Activated CD4-positive, alpha-beta memory T cell treated with anti-CD3 and anti-CD28 coated beads for 36 hours (primary cell): ENCODE measurements at places on chromosomes 11 and 22. TPM values are rescaled to one million over a fixed set of nuclear protein-coding genes. Genes with fewer than 3 reads are reported as not detected.
A peak's percentile ranks its signal among the peaks of the same experiment; 100 is the strongest.

The C11orf87 gene
- not detected for total RNA-seq

The DEPDC7 gene
- 0.90 TPM for total RNA-seq

The CHCHD10 gene
- total RNA-seq = 144 TPM

The MMP27 gene
- total RNA-seq = not detected

The MED17 gene
- 34.7 TPM for total RNA-seq

The NELL1 gene
- not detected for total RNA-seq

The ACER3 gene
- 10.5 TPM for total RNA-seq

DNA sequence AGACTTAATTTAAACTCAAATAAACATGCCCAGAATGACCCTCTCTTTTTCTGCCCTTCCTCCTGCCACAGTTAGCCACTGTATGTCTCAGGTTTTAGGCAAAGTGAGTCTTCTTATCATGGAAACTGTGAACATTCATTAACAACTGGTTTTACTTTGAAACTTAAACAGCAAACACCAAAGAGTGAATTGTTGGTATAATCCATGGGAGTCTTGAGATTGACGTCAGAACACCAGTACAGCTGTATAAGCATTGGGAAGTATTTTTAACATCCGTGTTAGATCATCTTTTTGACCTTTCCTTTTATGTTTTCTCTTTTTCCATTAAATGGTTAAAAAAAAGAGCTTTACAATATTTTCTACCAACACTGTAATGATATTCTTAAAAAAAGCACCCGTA lies 38.9 kb downstream of the ARHGEF12 start:
- no peaks in the 10 kb centered on the region for H3K4me1 ChIP-seq
- H3K4me3 ChIP-seq = no peak overlapping the region
- H3K36me3 ChIP-seq = peaks cover 4% of the 10 kb centered on the region
- H3K27me3 ChIP-seq = peaks cover 7% of the 10 kb centered on the region
- H3K27ac ChIP-seq = no peak overlapping the region
- DNase-seq = no peak

GRCh38 chr11:69166218-69167115 lies 10.7 kb downstream of the SMIM38 start:
- peak overlapping the region; percentile 29 for H3K27ac ChIP-seq
- H3K4me3 ChIP-seq = peak overlapping the region; percentile 16
- DNase-seq = peak; percentile 75
- peaks cover 10% of the 10 kb centered on the region for H3K4me1 ChIP-seq
- H3K36me3 ChIP-seq = no peaks in the 10 kb centered on the region

DNA sequence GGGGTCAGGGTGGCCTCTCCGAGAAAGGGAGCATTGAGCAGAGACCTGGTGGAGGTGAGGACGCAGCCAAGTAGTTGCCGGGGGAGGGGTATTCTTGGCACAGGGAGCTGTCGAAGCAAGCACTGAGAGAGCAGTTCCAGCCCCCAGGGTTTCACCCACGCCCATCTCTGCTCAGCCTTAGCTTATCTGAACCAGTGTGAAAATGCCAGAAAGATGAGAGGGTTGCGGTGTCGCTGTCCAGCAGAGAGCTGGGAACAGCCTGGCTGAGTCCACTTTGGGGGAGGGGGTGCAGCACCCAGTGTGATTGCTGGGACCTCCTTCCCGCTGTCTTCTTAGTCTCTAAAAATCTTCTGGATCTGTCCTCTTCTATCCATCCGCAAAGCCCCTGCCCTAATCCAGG lies 123.3 kb upstream of the TBCEL start:
- H3K27ac ChIP-seq = no peak overlapping the region
- no peak overlapping the region for H3K4me3 ChIP-seq
- H3K36me3 ChIP-seq = no peaks in the 10 kb centered on the region
- peaks cover 2% of the 10 kb centered on the region for H3K27me3 ChIP-seq

DNA sequence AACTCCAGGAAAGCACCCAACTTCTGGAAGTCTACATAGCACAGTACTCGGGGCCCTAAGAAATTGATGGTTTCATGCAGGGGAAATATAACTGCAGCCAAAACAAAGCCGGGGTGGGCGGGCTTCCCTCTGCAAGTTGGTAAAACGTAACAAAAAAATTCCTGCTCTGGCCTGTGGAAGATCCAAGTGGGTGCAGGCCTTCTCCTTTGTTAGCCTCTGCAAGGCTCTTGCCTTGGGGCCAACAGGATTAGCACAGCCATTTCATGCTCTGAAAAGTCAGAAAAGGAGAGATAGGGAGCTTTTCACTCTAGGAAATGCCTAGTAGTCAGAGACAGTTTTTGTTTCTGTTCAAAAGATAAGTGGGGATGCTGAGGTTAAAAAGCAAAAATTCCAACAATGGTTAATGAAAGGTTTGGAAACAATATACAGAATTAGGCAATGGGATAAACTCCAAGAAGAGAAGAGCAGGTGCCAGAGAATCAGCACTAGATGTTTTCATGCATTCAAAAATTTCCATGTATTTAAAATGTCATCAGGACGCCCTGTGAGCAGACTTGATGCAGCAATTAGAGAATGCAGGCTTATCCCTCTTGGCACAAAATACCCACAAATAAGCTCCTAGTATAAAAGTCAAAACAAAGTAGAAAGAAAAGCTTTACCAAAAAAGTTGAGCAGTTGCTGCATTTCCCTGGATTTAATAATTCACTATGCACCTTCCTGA lies 72.3 kb upstream of the CHRM4 start:
- no peaks in the 10 kb centered on the region for H3K27me3 ChIP-seq
- no peak overlapping the region for H3K27ac ChIP-seq
- H3K4me3 ChIP-seq = no peak overlapping the region
- no peak for DNase-seq

DNA sequence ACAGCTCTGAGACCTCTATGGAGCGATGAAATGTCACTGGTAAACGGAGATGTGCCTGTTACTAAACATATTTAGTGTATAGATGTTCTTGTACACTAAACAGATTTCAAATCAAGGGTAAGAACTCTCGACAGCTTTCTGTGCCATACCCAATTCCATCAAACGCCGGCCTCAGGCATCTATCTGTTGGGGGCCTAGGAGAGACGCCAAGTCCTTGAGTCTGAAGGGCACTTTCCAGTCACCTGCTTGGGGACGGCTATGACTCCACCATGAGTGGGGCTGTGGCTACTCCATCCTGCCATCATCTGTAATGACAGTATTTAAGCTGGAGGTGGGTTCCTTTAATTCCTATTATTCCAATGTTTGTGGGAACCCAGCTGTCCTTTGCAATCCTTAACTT lies 87.8 kb downstream of the SHANK2 start:
- no peaks in the 10 kb centered on the region for H3K4me1 ChIP-seq
- H3K27me3 ChIP-seq = no peaks in the 10 kb centered on the region
- DNase-seq = no peak
- H3K27ac ChIP-seq = no peak overlapping the region
- no peak overlapping the region for H3K4me3 ChIP-seq
- H3K36me3 ChIP-seq = no peaks in the 10 kb centered on the region

DNA sequence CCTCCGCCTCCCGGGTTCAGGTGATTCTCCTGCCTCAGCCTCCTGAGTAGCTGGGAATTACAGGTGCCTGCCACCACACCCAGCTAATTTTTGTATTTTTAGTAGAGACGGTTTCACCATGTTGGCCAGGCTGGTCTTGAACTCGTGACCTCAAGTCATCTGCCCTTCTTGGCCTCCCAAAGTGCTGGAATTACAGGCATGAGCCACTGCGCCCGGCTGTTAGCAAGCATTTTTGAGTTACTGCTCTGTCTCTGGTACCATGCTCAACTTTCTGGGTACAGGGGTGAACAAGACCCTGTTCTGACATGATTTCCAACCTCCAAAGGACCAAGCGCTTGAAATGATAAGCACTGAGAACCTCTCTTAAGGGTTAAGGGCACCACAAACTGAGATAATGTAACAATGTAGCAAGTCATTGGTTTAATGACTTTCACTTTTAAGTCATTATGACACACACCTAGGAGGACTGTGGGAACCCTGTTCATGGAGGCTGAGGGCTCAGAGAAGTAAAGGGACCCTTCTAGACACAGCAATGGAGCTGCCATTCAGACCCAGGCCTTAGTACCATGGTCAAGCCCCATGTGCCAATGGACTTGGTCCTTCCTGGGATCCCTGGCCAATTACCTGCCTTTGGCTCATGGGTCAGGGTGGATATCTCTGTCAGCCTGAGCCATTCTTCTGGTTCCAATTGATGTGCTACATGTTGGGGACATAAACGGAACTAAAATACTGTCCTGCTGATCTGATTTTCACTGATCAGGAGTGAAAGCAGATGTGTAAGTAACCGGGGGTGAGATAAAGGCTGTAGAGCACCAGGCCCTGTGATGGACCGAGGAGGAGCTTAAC lies 11.6 kb downstream of the SLC3A2 start:
- H3K36me3 ChIP-seq = peaks cover 25% of the 10 kb centered on the region
- DNase-seq = no peak
- H3K27ac ChIP-seq = no peak overlapping the region
- H3K4me3 ChIP-seq = no peak overlapping the region
- H3K4me1 ChIP-seq = peaks cover 2% of the 10 kb centered on the region

DNA sequence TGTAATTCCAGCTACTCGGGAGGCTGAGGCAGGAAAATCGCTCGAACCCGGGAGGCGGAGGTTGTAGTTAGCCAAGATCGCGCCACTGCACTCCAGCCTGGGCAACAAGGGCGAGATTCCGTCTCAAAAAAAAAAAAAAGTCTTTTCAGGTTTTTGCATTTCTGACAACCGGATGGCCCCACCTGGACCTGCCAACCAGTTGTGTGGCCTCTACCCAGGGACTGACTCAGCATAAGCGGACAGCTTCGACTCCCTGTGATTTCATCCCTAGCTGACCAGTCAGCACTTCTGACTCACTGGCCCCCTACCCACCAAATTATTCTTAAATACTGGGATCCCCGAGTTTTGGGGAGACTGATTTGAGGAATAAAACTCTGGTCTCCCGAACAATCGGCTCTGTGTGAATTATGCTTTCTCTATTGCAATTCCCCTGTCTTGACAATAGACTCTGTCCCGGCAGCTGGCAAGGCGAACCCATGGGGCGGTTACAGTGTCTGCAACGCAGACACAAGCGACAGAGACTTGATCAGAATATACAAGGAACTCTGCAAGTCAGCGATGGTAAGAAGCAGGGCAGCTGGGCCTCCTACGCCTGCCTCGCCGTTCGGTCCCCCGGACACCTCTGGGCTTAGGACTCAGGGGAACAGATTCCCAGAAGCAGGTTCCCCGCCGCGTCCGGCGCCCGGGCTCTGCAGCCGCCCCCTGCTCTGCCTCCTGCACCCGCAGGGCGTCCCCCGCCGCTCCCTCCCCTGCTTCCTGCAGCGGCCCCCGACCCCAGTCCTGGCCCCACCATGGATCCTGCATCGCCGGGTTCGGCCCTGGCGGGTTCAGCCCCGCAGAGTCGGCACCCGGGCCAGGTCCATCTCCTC lies 741 bp upstream of the TALDO1 start:
- H3K27me3 ChIP-seq = no peaks in the 10 kb centered on the region
- H3K36me3 ChIP-seq = peaks cover 2% of the 10 kb centered on the region

GRCh38 chr11:7222619-7223018 lies 29.1 kb upstream of the SYT9 start:
- no peak for DNase-seq
- no peaks in the 10 kb centered on the region for H3K4me1 ChIP-seq
- no peaks in the 10 kb centered on the region for H3K36me3 ChIP-seq
- H3K27me3 ChIP-seq = peaks cover 12% of the 10 kb centered on the region

DNA sequence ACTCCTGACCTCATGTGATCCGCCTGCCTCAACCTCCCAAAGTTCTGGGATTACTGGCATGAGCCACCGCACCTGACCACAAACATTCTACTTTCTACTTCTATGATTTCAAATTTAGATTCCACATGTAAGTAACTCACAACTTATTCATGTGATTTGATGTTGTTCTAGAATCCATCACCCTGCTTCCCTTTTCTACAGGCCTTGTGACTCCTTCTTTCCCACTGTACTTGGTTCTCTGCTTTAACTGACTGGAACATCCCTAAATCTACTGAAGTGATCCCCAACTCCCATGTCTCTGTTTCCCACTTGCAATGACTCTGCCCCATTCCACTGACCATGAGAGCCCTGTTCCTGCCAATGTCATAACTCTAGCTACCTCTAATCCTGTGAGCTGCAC lies 25.7 kb upstream of the MRPL17 start:
- no peaks in the 10 kb centered on the region for H3K27me3 ChIP-seq
- no peak overlapping the region for H3K4me3 ChIP-seq
- H3K27ac ChIP-seq = peak overlapping the region; percentile 75
- H3K4me1 ChIP-seq = peaks cover 18% of the 10 kb centered on the region
- DNase-seq = no peak
- no peaks in the 10 kb centered on the region for H3K36me3 ChIP-seq

- no peaks in the 10 kb centered on the region for H3K36me3 ChIP-seq
- no peak overlapping the region for H3K27ac ChIP-seq
- H3K4me1 ChIP-seq = no peaks in the 10 kb centered on the region
- H3K27me3 ChIP-seq = peaks cover 3% of the 10 kb centered on the region
- no peak overlapping the region for H3K4me3 ChIP-seq
Observed at GRCh38 chr11:134758342-134758931, 346.4 kb upstream of the B3GAT1 start.

DNA sequence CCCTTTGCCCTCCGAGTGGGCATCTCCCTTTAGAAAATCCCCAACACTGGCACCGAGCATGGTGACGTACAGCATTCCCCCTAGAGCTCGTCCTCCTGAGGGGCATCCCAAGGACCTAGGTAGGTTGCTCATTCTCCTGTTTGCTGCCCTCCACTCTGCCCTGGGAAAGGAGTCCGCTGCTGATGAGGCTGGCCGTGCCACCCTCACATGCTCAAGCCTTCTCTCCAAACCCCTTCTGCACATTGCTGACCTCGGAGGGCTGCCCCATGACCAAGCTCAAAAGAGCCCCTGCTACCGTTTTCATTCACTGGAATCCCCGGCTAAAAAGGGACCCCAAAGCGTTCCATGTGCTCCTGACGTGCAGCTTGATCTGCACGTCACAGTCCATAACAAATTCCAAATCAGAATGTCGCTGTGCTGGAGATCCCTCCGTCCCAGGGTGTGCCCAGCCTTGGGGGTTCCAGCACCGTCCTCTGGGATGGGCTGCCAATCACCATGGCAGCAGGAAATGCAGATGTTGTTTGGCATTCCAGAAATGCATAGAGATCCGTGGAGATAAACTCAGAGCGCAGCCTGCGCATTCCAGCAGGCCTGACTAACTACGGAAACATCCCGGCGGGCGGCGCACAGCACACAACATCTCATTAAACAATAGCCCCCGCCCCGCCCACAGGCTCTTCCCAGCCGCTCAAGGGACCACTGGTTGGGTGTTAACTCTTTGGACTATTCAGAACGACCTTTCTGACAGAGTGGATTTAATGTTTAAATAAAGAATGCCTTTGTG lies 26.3 kb upstream of the GNB1L start:
- H3K36me3 ChIP-seq = no peaks in the 10 kb centered on the region
- peaks cover 6% of the 10 kb centered on the region for H3K4me1 ChIP-seq
- H3K27ac ChIP-seq = no peak overlapping the region
- no peaks in the 10 kb centered on the region for H3K27me3 ChIP-seq
- no peak overlapping the region for H3K4me3 ChIP-seq

DNA sequence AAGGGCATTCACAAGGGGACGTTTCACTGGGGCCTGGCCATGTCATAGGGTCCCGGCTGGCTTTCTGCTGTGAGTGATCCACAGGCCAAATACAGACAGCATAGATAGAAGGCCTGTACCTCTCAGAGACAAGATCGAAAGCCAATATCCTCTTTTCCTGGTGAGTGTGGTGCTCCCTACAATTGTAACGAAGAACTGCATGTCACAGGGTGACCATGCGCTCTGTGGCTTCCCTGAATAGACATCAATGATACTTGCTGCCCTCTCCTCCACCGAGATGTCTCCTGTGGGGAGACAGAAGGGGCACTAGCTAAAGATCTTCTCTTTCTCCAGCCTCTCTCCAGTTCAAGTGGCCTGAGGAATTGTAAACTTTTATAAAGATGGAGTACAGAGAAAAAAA lies 226.1 kb upstream of the POU2AF2 start:
- H3K4me1 ChIP-seq = no peaks in the 10 kb centered on the region
- no peak for DNase-seq

- peaks cover 5% of the 10 kb centered on the region for H3K27me3 ChIP-seq
- H3K4me1 ChIP-seq = no peaks in the 10 kb centered on the region
- no peak overlapping the region for H3K4me3 ChIP-seq
- H3K27ac ChIP-seq = no peak overlapping the region
Observed at GRCh38 chr11:57290288-57290687, 34.5 kb downstream of the TNKS1BP1 start.
